ENCODE measurements at places on chromosomes 7 and 10. TPM values are rescaled to one million over a fixed set of nuclear protein-coding genes. Genes with fewer than 3 reads are reported as not detected.

ELOVL3 gene
- total RNA-seq, result not detected

CYP26C1 gene
- total RNA-seq, result not detected

PNLIPRP3 gene
- total RNA-seq, result 0.11 TPM

DNA sequence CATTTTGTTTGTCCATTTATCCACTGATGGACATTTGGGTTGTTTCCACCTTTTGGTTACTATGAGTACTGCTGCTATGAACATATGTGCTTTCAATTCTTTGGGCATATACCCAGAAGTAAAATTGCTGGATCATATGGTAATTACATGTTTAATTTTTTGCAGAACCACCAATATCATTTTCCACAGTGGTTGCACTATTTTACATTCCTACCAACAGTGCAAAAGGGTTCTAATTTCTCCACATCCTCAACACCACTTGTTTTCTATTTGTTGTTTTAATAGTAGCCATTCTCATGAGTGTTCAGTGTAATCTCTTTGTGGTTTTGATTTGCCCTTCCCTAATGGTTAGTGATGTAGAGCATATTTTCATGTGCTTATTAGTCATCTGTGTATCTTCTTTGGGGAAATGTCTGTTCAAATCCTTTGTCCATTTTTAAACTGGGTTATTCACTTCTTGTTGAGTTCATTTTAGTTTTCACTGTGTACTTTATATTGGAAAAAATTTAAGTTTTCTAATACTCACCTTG lies 101.9 kb downstream of the HIBADH start:
- no peak for DNase-seq

- no peak for DNase-seq
These were observed 22.3 kb downstream of the FOXI2 start for GRCh38 chr10:127759276-127759675.

DNA sequence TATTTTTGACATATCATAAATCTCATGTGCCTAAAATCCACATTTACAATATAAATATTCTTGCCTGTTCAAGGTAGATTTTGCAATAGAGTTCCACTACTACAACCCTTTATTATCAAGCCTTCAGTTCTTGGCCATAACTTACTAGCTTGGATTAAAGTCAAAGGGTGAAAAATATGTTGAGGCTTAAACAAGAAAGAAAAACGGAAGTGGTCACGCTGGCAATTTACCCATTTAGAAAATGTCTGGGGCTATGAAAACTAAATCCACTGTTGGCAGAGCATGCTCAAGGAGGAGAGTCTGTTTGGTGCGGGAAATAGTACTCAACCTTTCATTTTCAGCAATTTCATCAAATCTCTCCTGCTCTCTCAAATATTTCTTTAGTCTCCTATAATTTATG lies 209.8 kb upstream of the RHOBTB1 start:
- DNase-seq, result peak; percentile 3

- DNase-seq, result no peak
These were observed 21.5 kb downstream of the SPAG6 start for GRCh38 chr10:22366771-22367170.

DNA sequence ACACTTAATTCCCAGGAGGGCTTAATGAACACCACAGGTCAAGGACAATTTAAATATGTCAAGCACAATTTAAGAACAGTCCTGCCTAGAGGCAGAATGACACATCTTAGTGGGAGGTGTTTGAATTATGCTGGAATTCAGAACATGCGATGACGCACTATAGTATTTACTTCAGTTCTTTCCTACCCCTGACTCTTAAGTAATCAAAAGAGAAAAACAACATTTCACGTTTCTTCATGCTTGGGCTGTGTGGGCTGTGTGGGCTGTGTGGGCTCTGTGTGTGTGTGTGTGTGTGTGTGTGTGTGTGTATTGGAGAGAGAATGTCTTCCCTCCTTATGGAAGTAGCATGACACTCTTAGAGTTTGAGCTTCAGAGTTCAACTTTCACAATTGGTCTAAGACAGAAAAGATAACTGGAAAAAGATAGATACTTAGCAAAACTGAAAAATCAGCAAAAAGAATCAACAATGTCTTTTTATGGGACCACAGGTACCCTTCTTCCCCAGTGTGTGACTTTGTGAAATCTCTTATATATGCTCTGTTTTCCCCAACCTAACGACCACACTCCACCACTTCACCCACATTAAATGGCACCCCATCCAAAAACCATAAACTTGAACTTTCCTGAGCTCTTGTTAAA lies 33.7 kb upstream of the CABCOCO1 start:
- DNase-seq, result peak; percentile 27
